ENCODE measurements at places on chromosomes 12 and 14.

DNA sequence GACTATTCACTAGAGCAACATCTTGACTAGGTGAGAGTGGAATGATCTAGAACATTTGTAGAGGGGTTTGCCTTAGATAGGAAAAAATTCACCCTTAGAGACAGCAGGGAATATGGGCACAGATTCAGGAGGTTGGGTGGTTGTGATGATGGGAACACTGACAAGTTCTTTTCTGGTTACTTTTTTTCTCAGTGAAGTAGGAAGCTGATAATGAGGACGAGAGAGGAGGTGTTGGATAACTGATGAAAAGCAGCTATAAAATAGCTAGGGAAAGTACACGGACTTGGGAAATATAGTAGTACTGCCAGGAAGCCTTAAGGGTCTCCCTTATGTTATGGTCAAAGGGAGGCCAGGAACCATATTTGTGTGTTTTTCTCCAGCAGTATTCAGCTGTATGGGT lies 250.5 kb downstream of the SSPN start:
- DNase-seq: no peak

GRCh38 chr12:71057330-71057729 lies 100.5 kb downstream of the TSPAN8 start:
- no peak for DNase-seq

GRCh38 chr14:96614481-96614881 lies 112.3 kb downstream of the PAPOLA start:
- DNase-seq: no peak

- no peak for DNase-seq
Observed at GRCh38 chr14:39419272-39419671, 13.0 kb downstream of the FBXO33 start.

GRCh38 chr12:6570264-6570887 lies 2.3 kb upstream of the NOP2 start:
- no peak for DNase-seq

DNA sequence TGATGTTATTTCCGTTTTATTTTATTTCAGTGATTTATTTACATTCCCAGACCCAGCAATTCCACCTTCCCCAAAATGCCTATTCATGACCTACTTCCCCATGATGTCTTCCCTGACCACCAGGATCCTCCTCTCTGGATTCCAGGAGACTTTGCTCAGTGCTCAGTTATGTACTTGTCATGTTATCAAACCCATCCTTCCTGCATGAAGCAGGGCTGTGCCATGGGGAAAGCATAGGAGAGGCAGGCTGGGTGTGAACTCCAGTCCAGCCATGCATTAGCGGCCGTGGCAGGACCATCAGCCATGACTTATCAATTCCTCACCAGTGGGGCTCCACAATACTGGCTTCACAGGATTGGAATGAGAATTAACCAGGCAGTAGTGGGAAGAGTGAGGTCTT lies 57.8 kb downstream of the B4GALNT3 start:
- no peak for DNase-seq

DNA sequence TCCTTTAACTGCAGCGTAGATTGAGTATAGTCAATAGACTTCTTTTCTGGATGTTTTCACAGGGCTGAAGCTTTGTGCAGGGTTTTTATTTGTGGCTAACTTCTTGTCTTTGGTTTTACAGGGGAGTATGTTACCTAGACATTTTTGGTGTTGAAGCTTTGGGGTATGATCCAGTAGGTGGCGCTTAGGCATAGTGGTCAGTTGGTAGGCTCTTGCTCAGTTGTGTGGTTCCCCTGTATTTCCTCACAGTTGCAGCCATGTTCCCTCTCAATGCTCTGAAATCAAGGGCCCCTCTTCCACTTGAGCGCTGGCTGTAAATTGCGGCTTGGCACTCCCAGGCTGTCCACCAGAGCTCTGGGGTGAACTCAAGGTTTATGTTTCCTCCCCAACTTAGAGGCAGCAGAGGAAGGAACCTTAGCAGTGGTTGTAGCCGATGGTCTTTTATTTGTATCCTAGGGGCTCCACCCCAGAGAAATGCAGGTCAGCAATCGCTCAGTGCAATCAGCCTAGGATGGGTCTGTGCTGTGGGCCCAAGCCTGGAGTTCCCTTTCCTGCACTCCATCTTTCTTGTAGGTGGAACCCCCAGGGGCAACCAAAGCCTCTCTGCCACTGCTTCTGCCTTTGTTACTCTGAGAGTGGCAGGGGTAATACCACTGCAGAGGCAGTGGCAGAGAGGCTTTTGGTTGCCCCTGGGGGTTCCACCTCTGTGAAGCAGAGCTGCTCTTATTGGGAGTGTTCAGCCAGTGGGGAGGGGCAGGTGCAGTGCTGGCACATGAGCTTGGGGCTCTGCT lies 55.1 kb downstream of the CMAS start:
- DNase-seq: no peak

DNA sequence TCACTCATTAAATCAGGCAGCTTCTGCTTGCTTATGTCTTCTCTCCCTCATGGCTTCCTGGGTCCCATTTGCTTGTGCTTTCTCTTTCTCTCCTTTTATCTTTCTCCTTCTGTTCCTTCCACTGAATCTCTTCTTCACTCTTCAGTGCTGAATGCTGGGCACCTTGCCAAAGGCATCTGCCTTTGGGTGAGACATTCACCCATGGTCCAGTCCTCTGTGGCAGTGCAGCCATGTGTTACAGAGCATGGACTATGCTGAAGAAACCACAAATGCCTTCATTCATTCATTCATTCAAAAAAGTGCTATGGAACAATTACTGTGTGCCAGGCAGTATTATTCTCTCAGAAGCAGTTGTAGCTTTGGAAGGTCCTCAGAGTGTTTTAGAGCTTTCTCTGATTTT lies 344.4 kb upstream of the STXBP6 start:
- no peak for DNase-seq

DNA sequence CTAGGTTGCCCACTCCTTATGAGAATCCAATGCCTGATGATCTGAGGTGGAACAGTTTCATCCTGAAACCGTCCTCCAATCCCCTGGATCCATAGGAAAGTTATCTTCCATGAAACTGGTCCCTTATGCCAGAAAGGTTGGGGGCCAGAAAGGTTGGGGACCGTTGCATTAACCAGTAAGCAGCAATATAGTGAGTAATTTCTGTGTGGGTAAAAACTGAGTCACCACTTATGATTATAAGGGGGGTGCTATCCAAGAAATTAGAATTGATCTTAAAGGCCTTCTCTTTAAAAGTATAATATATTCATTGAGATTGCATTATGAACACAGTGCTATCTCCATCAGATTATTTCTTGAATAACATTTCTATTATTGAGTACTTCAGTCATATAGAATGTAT lies 97.2 kb downstream of the PCNX1 start:
- no peak for DNase-seq

DNA sequence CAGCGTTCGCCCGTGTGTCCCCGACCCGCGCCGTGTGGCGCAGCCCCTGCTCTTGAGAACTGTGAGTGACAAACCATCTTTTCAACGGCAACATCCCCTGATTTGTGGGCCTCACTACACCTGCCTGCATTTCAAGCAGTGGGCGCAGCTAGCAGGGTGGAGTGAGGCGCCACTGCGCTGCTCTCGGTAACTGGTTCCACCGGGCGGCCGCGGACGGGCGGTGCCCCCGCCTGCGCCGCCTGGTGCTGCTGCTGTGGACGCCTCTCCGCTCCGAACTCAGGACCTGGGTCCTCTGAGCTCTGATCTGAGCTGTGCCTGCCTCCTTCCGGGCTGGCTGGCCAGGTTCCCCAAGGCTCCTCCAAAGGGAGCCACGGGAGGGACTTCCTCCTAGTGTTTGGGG lies 5.9 kb upstream of the DEGS2 start:
- no peak for DNase-seq

GRCh38 chr12:96416033-96416799 lies 16.0 kb upstream of the CDK17 start:
- no peak for DNase-seq

- DNase-seq: no peak
Observed at GRCh38 chr12:110105986-110106385, 18.2 kb upstream of the IFT81 start.

- peak; percentile 1 for DNase-seq
Observed at GRCh38 chr14:32078023-32078857, 1.1 kb downstream of the ARHGAP5 start.

GRCh38 chr14:21073921-21074320 lies 3.8 kb downstream of the ARHGEF40 start:
- DNase-seq: no peak

DNA sequence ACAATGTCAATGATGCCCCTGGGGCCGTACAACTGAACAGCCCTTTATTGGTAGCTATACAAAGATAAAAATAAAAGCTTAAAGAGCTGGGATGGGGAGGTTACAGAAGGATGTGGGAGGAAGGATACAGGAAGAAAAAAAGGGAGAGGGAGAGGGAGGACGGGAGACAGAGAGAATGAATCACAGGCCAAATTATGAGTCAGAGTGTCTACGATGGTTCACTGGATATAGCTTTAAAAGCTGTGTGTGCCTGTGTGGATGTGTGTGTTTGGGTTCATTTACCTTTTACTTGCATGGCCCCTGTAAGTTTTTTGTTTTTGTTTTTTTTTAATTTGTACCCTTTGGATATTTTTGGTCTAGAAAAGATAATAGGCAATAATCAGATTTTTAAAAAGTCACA lies 111.9 kb downstream of the CCDC60 start:
- DNase-seq: no peak

DNA sequence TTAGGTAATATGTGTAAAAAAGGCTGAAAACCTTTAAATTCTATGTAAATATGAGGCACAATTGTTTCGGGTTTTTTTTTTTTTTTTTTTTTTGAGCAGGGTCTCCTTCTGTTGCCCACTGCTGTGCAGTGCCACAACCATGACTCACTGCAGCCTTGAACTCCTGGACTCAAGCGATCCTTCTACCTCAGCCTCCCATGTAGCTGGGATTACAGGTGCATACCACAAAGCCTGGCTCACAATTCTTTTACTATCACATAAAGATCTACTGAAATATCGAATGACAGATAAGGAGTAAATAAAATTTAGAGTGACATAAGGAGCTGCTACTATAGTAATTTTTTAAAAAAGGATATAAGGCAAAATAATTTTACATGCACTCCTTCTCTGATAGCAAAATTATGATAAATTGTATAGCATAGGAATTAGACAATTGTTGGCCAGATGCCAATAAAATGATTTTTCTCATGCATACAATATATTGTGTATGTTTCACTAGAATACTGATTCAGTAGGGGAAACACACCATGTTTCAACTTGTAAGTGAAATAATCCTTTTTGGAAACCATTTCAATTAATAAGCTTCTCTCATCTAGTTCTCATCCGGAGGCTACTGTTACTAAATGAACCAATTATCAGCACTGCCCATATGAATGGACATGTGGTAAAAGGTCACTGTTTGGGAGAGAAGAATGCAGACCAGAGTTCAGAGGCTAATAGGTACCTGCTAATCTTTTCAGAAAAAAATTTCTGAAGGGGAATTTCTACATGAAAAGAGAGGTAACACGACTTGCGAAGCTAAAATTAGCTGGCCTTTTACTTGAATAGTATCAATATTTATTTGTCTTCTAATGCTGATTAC lies 108.4 kb downstream of the PPP1R12A start:
- DNase-seq: no peak

GRCh38 chr12:95411466-95411865 lies 62.5 kb upstream of the METAP2 start:
- no peak for DNase-seq

DNA sequence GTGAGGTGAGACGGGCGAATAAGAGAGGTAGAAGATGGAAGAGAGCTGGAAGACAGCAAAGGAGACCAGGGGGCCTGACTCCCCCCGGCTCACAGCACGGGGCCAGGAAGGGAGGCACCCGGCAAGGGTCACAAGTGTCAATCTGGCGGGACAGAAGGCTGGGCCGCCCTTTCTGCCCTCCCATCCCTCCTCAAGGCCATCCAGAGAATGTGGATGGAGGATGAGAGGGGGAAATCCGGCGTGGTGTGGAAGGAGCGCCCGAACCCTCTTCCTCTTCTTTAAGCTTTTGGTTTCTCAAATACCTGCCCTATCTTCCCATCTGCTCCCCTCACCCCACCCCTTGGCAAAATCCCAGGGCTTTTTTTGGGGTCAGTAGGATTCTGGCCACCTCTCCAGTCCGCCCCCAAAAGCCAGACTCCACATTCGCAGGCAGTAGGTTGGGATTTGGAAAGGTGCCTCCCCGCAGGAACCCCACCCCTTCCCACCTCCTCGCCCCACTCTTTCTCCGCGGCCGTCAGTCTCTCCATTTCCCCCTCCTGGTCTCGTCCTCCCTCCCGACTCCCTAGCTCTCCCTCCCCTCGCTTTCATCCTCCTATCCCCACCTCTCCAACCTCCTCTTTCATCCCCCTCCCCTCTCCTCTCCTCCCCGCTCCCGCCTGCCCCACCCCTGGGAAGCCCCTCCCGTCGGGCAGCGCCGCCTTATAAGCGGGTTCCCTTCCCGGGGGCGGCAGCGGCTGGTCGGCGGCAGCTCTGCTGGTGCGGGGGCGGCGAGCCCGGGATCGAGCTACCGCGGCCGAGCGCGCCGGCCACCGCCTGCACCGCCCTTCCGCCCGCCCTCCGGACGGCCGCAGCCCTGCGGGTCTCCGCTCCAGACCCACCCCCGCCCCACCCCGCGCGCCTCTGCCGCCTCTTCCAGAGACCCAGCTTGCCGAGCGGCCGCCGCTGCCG lies at the start of gene PTMS:
Gene PTMS, plus strand, starts transcription at position 730 of the 948 bp plus-strand sequence. CDS start 343 bp downstream, outside the sequence.
- no peak for DNase-seq
